Mesothelial cell of epicardium (in vitro differentiated cells): ENCODE measurements at places on chromosomes 16 and 17.

DNA sequence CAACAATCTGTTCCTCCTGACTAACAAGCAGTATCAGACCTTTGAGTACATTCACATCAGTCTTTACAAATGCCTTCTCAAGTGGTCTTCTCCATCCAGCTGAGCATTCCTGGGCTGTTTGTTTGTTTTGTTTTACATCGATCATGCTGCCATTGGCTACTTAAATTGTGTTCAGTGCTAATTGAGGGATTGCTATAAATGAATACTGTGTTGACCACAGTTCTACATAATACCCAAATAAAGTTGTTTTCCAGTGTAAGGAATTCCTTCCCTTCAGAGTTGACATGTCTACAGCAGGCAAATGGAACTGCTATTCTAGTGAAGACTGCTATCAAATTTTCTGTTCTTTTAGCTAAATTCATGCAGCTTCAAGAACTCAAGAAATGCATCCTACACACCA, 3.2 kb downstream of the CDH8 start:
- H3K4me3 ChIP-seq, result no peak overlapping the region
- DNase-seq, result no peak
- H3K27ac ChIP-seq, result no peak overlapping the region
- no peaks in the 10 kb centered on the region for H3K36me3 ChIP-seq

- no peak overlapping the region for H3K4me3 ChIP-seq
- H3K27ac ChIP-seq, result no peak overlapping the region
- peaks cover 24% of the 10 kb centered on the region for H3K36me3 ChIP-seq
Observed at GRCh38 chr17:67751101-67752074, 33.7 kb downstream of the NOL11 start.

DNA sequence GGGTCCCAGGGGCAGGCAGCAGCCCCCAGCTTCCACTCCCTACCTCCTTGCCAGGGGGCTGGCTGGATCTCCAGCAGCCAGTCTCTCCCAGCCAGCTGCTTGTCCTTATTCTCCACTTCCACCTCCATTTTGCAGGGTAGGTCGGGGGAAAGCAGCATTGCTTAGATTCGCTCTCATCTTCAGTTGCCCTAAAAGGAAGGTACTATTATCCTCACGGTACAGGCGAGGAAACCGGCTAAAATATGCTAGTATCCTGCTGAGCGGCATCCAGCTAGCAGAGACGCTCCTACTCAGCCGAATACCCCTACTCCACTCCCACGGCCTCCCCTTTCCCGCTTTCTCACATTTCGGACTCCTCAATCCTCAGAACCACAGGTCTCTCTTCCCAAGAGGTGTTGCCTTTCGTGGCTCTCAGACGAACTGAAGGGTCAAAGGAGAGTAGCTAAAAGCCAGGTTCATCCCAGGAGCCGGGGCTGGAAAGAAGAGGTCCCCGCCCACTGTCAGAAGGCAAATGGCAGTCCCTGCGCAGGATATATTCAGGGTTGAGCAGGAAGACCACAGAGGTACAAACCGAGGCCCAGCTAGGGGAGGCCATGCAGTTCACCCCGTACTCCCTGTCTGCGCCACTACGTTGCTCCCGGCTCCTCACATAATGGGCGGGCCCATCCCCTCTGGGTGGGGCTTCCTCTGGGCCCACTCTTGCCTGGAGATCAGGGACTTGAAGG, 1.7 kb upstream of the RAB11FIP4 start:
- H3K27ac ChIP-seq, result no peak overlapping the region
- no peak for DNase-seq
- no peaks in the 10 kb centered on the region for H3K4me1 ChIP-seq
- peaks cover 58% of the 10 kb centered on the region for H3K27me3 ChIP-seq
- no peaks in the 10 kb centered on the region for H3K36me3 ChIP-seq

DNA sequence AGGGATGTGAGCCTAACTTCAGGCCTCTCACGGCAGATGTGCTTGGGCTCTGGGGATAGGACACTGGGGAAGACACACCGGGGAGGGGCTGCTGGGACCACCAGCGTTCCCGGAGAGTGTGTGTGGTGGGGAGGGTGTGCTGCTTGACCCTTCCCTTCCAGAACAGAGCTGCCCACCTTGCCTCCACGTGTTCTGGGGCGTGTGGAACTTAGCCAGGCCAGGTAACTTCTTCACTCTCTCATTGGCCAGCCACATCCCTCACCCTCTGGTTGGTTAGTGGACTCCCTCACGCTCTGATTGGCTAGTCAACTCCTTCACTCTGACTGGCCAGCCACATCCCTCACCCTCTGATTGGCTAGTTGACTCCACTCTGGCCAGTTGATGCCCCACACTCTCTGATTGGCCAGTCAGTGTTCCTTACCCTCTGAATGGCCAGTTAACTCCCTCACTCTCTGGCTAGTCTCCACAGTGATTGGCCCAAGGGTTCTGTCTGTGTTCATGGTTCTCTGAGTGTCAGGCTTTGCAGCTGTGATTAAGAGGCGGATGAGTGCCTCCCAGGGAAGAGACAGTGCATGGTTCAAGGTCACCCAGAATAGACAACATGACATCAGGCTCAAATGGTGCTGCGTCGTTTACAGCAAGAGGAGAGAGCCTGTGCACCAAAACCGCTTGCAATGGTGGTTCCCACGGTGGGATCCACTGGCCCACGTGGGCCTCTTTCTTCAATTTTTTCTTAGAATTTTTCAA, 10.0 kb downstream of the TMEM235 start:
- no peak overlapping the region for H3K27ac ChIP-seq
- no peak for DNase-seq
- no peak overlapping the region for H3K4me3 ChIP-seq
- H3K27me3 ChIP-seq, result no peaks in the 10 kb centered on the region

DNA sequence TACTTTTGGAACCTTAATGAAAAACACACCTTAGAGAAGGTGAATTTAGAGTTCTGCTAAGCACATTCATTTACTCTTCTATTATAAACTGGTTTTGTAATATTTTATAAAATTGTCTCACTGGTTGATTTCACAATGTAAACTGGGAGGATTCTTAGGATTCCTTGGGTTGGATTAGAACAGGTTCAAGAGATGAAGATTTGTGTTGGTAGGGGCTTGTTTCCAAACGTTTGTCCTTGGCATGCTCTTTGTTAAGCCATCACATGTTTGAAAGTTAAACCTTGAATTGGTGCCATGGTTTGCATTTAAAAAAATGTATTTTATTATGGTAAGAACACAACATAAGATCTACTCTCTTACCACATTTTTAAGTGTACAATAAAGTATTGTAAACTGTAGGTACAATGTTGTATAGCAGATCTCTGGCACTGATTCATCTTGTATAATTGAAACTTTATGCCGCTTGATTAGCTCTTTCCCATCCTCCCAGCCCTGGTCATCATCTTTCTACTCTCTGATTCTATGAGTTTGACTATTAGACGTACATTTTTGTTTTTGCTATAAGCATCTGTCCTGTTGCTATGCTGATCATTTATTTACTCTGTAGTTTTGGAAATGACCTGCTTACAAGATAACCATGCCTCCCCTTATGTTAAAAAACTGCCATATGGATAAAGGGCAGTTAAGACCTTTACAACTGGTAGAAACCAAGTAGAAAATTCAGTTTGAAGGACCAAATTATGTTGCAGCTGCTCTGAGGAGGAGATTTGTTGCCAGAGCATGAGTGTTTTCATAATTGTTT, 9.6 kb downstream of the FTO start:
- H3K27me3 ChIP-seq, result no peaks in the 10 kb centered on the region
- no peaks in the 10 kb centered on the region for H3K36me3 ChIP-seq
- no peak for DNase-seq
- no peak overlapping the region for H3K4me3 ChIP-seq

DNA sequence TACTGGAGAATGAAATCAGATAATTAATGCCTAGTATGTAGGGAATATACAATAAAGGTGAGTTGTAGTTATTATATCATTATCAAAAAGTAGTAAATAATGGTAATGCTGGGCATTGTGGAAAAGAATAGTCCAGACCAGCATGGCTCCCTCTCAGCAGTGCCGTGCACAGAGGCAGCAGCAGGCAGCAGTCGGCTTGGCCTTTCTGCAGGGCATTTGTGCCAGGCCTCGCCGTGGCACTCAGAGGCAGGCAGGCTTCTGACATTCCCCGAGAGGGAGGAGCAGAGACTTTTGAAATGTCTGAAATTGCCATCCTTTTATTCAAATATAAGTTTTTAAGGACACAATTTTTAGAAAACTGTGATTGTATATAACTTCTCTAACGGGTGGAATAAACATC, 15.0 kb downstream of the KIAA0513 start:
- no peaks in the 10 kb centered on the region for H3K27me3 ChIP-seq
- no peak for DNase-seq
- peaks cover 9% of the 10 kb centered on the region for H3K4me1 ChIP-seq
- H3K27ac ChIP-seq, result no peak overlapping the region
- H3K4me3 ChIP-seq, result no peak overlapping the region

DNA sequence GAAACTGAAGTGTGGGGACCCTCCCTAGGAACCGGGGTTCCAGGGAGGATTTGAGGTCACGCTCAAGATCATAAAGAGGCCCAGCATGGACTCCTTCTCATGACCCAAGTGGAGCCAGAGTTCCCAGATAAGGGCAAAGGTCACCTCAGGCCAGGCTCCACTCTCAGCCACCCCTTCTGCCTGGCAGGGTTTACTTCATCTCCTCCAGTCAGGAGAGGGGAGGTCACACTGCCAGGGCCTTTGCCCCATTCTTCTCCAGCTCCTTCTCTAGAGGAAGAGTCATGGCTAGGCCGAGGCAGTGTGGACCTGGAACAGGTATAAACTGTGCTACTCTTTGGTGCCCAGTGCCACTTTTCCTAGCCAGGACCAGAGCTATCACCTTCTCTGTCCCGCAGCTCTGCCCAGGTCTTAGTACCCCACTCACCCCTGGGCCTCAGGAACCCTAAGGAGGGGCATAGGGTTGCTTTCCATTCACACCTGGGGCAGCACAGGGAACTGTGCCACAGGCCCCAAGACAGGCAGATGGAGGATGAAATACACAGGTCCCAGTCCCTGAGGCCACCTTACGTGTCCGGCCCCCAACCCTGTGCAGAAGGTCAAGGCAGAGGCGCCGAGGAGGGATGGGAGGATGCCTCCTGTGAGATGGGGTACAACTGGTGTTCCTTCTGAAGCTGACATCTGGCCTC, 879 bp upstream of the ACSF2 start:
- H3K27me3 ChIP-seq, result no peaks in the 10 kb centered on the region
- peak overlapping the region; percentile 95 for H3K27ac ChIP-seq
- DNase-seq, result no peak
- peaks cover 64% of the 10 kb centered on the region for H3K4me1 ChIP-seq
- H3K4me3 ChIP-seq, result peak overlapping the region; percentile 78

DNA sequence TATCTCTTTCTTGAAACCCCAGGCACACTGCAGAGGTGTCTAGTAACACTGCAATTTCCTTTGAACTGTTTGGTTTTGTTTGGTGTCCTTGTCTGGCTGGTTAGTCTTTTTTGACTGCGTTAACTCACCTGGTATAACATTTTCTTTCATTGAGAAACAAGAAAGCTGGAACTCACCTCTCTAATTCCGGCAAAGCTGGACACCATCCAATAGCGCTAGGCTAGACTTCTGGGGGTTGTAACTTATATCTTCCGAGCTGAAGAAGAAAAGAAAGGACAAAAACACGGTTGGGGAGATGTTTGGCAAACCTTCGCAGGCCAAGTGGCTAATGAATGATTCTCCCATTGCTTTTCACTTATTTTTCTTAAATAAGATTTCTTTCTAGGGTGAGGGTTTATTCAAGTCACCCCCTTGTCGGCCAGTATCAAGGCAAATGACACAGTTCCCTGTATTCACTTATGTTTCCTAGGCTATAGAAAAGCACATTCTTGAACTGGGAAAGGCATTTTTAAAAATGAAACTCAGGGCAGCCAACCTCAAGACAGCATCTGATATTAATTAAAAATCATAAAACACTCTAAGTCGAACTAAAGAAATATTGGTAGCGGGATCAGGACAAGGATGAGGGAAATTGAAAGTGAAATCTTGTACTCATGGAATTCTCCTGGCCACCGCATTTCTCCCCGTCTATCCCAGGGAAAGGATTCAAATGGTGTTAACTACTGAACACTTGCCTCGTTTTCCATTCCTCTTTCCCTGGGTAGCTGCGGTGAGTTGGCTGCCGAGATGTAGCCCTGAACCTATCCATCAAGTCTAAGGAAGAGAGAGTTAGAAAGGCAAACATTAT, 95.9 kb upstream of the ZFHX3 start:
- H3K27me3 ChIP-seq, result no peaks in the 10 kb centered on the region
- no peak overlapping the region for H3K4me3 ChIP-seq
- no peak for DNase-seq
- peaks cover 19% of the 10 kb centered on the region for H3K4me1 ChIP-seq

DNA sequence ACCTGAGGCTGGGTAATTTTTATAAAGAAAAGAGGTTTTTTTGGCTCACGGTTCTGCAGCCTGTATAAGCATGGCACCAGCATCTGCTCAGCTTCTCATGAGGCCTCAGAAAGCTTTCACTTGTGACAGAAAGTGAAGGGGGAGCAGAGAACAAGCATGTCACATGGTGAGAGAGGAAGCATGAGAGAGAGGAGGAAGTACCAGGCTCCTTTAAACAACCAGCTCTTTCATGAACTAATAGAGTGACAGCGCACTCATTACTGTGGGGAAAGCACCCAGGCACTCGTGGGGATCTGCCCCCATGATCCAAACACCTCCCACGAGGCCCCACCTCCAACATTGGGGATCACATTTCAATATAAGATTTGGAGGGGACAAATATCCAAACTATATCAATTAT, 86.8 kb downstream of the USP32 start:
- H3K4me1 ChIP-seq, result no peaks in the 10 kb centered on the region
- no peak overlapping the region for H3K4me3 ChIP-seq
- DNase-seq, result no peak
- no peak overlapping the region for H3K27ac ChIP-seq

DNA sequence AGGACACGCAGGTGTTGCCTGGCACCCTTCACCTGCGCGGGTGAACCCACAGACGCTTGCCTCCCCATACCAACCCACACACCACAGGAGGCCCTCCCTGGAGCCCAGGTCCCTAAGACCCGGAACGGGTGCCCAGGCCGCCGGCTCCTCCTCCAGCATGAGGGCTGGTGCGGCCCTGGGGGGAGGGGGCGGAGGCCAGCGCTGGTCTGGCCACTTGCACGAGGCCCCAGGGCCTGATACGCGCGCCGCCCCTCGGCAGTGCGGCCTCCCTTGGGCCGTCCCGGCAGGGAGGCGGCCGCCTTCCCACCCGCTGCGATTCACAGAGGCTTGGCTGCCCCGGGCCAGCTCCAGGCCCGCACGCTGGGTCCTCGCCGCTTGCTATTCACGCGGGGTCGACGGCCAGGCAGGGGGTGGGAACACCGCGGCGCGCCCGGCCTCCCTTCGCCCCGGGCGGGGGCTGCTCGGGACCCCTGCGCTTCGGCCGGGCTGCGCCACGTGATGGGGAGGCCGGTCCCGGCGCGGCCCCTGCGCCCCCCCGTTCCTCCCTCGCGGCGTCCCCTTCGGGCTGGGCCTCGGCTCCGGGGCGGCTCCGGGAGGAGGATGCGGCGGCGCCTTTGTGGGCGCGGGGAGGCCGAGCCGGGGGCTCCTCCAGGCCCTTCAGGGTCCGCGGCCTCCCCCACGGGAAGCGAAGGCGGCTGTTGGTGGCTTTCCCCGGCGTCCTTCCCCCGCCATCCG, 685 bp downstream of the FASN start:
- H3K4me3 ChIP-seq, result peak overlapping the region; percentile 70
- peak overlapping the region; percentile 47 for H3K27ac ChIP-seq
- peaks cover 25% of the 10 kb centered on the region for H3K4me1 ChIP-seq
- peaks cover 3% of the 10 kb centered on the region for H3K36me3 ChIP-seq
- H3K27me3 ChIP-seq, result no peaks in the 10 kb centered on the region

- no peaks in the 10 kb centered on the region for H3K27me3 ChIP-seq
- DNase-seq, result no peak
Observed at GRCh38 chr16:88651276-88651988, 579 bp upstream of the CYBA start.

- no peaks in the 10 kb centered on the region for H3K27me3 ChIP-seq
- H3K36me3 ChIP-seq, result no peaks in the 10 kb centered on the region
- no peak overlapping the region for H3K4me3 ChIP-seq
- peak overlapping the region; percentile 89 for H3K27ac ChIP-seq
- no peak for DNase-seq
- H3K4me1 ChIP-seq, result peaks cover 70% of the 10 kb centered on the region
Observed at GRCh38 chr17:40460968-40461731, 17.9 kb downstream of the IGFBP4 start.
